ENCODE measurements at places on chromosomes 5 and 9.

GRCh38 chr5:176677209-176677939 lies 30.1 kb downstream of the TSPAN17 start:
- no peak for DNase-seq

DNA sequence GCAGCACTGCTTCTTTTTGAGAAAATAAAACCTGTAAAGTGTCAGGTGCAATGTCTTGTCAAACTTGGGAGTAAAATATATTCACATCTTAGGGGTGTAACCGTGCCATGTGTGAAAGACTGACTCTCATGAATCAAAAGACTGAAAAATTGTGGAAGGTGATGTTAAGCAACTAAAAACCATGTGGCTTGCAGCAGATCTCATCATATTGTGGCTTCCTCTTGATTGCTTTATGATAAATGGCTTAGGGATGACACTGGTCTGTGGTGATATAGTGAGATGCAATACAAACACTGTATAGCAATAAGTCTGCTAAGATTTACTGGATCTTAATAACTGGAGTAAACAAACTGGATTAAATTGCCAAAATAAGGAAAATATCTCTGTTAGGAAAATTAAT lies 321.6 kb downstream of the EDIL3 start:
- DNase-seq: no peak

GRCh38 chr9:33921967-33922895 lies 105.3 kb downstream of the UBE2R2 start:
- no peak for DNase-seq

- no peak for DNase-seq
Observed at GRCh38 chr9:137750566-137750965, 127.0 kb upstream of the CACNA1B start.

DNA sequence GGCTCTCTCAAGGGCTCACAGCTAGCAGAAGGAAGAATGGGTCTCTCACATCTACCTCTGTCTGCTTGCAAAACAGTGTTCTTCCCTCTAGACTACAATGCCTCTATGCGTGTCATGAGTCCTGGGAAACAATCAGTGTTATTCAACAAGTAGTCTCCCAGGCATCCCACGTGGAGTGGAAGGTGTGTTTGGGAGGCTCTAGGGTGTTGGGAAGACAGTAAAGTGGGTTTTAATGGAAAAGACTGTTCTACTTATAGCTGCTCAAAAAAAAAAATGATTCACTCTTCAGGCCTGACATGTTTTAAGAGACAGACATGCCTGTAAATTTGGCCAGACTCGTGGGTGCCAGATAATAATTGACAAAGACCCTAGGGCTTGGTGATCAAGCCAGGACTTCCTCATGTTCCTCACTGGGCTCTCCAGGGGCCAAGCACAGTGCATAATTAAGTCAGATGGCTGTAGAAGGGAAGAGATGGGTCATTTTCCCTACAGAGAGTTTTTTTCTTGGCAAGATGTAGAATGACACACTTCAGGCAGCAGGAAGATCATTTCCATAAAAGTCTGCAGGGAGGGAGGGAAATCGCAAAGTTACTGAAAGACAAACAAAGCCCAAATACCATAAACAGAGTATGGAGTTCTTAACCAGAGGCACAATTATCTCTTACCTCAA lies 246.4 kb downstream of the ACTL7B start:
- no peak for DNase-seq

GRCh38 chr5:148384380-148384737 lies 601 bp downstream of the FBXO38 start:
- DNase-seq: no peak

GRCh38 chr5:124055751-124056150 lies 543.8 kb downstream of the CSNK1G3 start:
- DNase-seq: no peak

DNA sequence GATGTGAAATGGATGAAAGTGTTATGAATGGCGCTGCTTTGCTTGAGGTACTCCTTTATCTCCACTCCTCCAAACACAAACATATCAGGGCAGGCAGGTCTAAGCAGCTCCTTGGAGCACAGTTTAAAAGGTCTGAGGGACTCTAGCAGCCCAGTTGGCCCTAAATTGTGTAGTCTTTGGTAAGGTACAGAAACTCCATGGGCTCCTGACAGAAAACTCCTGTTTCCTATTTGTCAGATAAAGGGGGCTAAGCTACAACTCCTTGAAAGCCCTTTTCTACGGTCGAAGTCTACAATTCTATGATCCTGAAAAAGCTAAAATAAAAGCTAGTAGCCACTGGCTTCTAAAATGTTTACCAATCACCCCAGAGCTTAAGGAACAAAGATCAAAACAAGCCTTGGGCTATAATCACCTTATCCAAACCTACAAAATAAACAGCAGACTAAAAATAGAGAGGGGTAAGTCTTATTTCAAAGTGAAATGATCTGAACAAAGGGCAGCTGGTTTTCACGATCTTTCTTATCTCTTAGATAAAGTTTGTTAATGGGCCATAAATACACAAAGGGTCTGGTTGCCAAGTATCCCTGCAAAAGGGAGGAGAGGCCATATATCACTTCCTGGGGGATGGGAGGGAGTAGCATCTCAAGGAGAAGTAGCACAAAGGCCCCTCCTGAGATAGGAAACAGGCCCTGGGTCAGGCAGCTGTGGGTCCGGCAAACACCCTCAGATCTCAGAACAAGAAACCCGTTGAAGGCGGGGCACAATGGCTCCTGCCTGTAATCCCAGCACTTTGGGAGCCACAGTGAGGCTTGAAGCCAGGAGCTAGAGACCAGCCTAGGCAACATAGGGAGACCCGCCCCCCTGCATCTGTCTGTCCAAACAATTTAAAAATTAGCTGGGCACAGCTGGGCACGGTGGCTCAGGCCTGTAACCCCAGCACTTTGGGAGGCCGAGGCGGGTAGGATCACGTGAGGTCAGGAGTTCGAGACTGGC lies 28.3 kb upstream of the DENND4C start:
- no peak for DNase-seq

DNA sequence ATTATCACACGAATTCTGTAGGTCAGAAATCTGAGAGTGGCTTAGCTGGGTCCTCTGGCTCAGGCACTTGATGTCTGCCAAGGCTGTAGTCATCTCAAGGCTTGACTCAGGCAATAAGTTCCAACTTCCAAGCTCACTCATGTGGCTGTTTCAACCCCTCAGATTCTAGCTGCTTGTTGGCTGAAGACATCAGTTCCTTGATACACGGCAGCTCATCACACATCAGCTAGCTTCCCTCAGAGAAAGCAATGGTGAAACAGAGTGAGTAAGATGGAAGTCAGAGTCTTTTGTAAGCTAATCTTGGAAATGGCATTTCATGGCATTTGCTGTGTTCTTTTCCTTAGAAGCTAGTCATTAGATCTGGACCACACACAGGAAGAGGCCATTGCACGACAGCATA lies 204.2 kb upstream of the PTGER4 start:
- no peak for DNase-seq

- DNase-seq: no peak
Observed at GRCh38 chr5:90845723-90846554, 287.3 kb downstream of the ADGRV1 start.

DNA sequence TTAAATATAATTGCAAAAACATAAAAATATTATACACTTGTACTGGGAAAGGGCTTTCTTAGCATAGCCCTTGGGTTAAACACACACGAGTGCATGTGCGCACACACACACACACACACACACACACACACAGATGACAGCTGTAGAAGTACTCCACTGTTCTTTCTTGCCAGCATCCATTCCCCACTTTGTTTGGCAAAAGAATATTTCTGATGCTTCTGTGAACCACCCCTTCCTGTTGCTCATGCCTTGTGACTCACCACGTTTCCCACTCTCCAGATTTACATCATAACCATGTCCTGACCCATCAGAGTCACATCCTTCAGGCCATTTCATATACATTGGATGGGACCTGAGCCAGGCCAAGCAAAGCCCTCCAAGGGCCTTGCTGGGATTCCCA lies 280.1 kb downstream of the DNAH5 start:
- DNase-seq: no peak

DNA sequence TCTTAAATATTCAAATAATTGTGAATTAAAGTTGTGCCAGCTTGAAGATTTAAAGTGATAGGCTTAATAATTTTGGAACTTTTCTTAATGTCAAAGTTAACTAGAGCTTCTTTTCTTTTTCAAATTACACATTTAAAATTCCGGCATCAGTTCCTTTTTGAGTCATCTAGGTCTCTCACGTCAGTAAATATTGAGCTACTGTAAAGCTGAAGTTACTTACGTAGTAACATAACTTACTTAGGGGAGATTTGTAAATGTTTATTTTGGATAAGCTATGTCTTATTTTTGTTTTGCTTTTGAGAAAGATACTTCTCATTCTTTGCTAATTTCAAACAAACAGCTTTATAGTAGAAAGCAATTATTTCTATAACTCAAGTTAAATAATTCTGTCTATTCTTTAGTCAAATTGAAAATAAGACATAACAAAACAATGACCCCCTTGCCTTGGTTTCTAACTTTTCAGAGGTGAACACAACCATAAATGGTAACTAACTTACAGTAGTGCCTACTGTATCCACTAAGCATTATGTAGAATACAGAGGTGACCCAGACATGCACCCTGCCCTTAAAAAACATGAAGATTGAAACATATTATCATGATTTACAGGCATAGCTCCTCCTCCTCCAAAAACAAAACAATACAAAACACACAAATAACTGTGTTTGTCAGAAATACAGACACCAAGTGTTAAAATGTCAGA lies 29.8 kb downstream of the CD274 start:
- no peak for DNase-seq

DNA sequence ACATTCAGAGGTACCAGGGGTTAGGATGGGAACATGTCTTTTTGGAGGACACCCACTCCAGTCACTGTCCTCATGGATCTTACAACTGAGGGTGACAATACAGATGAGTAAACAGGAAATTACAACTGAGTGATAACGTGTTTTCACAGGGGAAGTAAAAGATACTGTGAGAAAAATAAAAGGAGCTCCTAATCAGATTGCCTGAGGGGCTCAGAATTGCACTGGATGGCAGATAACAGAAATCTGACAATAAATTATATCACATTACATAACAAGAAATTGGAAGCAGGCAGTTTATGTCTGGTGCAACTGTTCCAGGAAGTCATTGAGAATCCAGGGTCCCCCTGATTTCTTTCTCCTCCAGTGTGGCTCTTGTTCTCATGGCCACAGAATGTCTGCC lies 40.1 kb upstream of the PCSK1 start:
- DNase-seq: no peak

GRCh38 chr9:116913536-116913935 lies 226.4 kb downstream of the TRIM32 start:
- DNase-seq: no peak

GRCh38 chr5:160450164-160450932 lies 28.7 kb downstream of the PTTG1 start:
- DNase-seq: no peak

GRCh38 chr5:16685069-16685468 lies 68.3 kb upstream of the RETREG1 start:
- DNase-seq: no peak

- no peak for DNase-seq
Observed at GRCh38 chr9:94951324-94952135, 225.0 kb downstream of the AOPEP start.

GRCh38 chr5:110909415-110909814 lies 162.1 kb upstream of the TSLP start:
- DNase-seq: no peak

DNA sequence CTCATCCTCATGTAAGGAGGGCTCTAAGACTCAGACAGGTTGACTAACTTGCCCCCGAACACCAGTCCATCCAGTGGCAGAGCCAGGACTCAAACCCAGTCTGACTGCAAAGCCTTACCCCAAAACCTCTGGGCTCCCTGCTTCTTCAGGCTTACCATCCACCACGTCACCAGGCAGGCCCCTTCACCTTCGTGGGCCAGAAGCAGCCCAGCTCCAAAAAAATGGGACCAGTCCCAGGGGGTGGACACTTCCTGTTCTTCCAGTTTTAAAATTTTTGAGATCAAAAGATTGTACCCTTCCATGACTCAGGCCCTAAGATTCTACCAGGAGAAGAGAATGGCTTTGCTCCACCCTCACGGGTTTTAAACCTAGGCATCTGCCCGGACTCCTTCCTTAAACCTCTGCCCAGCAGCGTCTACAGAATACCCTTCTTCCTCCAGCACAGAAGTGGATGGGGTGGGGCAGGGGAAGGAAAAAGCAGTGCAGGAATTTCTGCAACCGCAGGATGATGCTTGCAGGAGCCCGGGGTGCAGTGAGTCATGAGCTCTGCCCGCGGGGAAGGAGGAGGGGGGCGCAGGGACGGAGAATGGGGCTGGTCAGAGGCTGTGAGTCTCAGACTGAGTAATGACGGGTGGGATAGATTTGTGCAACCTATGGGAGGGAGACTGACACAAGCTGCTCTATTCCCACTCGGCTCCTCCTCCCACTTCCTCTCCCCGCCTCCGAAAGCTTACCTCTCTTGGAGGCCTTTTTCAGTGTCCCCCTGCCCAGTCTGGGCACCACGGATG lies 50.4 kb upstream of the STXBP1 start:
- DNase-seq: no peak

- DNase-seq: no peak
Observed at GRCh38 chr9:38117651-38118050, 48.6 kb upstream of the SHB start.

- no peak for DNase-seq
Observed at GRCh38 chr9:136143215-136144001, 24.7 kb upstream of the TMEM250 start.

DNA sequence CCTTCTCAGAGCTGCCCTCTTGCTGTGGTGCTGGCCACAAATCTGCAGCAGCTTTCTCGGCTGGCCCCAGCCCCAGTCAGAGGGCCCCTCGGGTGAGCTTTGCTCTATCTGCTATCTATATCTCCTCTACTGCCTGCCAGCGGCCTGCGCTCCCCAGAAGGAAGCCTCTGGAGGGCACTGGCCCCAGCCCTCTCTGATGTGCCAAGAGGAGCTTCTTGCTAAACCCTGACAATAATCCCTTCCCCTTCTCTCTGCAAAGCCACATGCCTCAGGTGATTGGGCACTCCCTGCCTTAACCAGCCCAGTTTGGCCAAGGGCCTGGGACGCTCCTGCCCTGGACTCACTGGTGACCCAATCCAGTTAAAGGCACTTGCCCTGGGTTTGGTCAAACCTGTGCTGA lies 42.7 kb downstream of the CAMK2A start:
- DNase-seq: no peak

GRCh38 chr5:131637694-131638093 lies 2.7 kb upstream of the RAPGEF6 start:
- DNase-seq: no peak

- DNase-seq: no peak
Observed at GRCh38 chr9:3865141-3865772, 339.5 kb upstream of the RFX3 start.

DNA sequence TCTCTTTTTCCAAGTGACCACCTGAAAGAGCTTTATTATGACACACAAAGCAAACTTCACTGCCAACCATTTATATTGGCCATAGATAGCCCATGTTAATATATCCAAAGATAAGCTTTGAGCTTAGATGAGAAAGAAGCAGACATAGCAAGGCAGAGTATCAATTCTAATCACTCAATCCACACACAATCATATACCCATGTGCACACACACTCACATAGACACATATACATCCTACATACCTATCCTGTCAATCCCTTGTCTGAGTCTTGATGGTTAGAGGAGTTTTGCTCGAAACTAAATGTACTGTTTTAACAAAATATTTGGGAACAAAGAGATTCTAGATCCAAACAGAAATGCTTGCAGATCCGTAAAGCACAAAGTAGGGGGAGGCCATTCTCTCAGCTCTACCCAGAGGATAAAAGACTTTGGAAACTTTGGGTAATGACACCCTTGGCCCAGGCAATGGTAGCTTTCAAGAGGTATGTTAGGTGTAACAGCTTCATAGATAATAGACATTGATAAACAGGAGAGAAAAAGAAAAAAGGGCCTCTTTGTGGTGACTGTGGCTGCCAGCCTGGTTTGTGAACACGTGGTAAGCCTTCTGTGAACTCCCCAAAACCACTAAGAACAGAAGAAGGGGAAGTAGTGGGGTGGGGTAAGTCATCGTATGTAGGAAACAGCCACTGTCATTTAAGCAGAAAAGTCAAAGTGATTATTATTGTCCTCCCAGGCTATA lies 121.6 kb downstream of the TLR4 start:
- DNase-seq: no peak

Measured in NCI-H1417 treated with DMSO at 0.1 percent for 48 hours (cell line).